ENCODE measurements at places on chromosomes 16 and 17.

GRCh38 chr17:71337938-71338337, 782.9 kb upstream of the SOX9 start:
- DNase-seq = no peak

GRCh38 chr17:61467416-61468262, 15.4 kb downstream of the TBX4 start:
- DNase-seq = no peak

DNA sequence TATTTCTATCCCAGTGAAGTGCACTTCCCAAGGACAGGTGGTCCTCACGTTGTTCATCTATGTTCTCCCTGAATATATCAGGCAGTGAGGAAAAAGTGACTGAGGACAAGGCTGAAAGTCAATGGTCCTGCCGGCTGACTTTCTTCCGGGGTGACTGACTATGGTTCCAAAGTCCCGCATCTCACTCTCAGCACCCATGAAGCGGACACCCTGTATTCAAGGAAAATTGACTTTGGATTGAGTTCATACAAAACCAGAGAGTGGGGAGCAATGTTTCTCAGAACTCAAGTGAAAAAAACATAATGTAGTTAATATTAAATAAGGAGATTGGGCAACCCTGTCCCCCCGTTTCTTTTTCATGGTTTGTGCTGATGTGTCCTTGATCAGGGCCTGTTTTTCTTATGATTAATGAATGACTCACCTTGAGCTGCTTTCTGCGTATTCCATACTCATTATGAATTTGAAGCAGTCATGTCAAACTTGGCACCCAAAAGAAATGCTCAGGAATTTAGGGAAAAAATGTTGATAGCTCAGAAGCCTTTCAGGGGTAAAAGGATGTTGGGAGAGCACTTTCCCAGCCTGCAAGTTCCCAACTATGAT, 184.0 kb downstream of the CYLD start:
- DNase-seq = no peak

DNA sequence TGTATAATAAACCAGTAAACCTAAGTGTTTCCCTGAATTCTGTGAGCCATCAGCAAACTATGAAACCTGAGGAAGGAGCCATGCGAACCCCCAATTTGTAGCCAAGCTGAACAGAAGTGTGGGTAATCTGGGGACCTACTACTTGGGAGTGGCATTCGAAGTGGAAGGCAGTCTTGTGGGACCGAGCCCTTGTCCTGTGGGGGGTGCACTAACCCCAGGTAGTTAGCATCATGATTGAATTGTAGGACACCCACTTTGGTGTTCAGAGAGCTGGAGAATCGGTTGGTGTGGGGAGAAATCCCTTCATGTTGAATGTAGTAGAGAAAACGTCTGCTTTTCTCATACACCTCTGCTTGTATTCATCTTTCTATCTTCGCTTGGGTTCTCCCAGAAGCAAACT, 79.7 kb upstream of the CPHXL start:
- no peak for DNase-seq

- DNase-seq = no peak
These were observed 79.4 kb downstream of the PRKCA start for GRCh38 chr17:66381701-66382362.

GRCh38 chr16:56337131-56337857, 88.1 kb downstream of the AMFR start:
- DNase-seq = no peak

- no peak for DNase-seq
These were observed 85.0 kb downstream of the NOG start for GRCh38 chr17:56678249-56679114.

GRCh38 chr16:70378869-70379493, 32.3 kb downstream of the DDX19A start:
- no peak for DNase-seq

GRCh38 chr17:63267846-63268245, 178.3 kb downstream of the CYB561 start:
- DNase-seq = no peak

DNA sequence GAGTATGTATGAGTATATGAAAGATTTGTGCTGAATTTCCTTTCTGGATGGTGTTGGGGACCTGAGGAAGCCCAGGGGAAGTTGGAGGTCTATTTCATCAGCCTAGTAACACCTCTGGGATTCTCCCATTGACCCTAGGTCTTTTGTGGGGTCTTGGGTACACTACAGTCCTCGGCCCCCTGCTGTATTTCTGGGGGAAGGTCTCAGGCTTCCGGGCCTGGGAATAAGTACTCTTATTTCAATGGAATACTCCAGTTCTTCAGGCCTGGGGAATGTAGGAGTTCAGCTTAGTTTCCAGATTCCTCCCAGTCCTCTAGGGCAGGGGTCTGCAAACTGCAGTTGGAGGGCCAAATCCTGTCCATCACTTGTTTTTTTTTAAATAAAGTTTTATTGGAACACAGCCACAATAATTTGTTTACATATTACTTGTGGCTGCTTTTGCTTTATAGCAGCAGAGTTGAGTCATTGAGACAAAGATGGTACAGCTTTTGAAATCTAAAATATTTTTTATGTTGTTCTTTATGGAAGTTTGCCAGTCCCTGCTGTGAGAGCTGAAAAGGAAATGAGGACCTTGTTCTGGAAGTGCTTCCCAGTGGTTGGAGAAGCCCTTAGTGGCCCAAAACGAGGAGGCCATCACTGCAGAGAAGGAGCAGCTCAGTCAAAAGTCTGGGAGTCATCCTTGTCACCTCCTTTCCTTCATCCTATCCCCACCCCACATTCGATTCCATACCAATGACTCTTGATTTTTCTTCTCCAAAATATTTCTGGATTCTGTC, 142.5 kb upstream of the HS3ST2 start:
- DNase-seq = no peak

GRCh38 chr16:4317532-4318450, 1.9 kb downstream of the GLIS2 start:
- DNase-seq = no peak

DNA sequence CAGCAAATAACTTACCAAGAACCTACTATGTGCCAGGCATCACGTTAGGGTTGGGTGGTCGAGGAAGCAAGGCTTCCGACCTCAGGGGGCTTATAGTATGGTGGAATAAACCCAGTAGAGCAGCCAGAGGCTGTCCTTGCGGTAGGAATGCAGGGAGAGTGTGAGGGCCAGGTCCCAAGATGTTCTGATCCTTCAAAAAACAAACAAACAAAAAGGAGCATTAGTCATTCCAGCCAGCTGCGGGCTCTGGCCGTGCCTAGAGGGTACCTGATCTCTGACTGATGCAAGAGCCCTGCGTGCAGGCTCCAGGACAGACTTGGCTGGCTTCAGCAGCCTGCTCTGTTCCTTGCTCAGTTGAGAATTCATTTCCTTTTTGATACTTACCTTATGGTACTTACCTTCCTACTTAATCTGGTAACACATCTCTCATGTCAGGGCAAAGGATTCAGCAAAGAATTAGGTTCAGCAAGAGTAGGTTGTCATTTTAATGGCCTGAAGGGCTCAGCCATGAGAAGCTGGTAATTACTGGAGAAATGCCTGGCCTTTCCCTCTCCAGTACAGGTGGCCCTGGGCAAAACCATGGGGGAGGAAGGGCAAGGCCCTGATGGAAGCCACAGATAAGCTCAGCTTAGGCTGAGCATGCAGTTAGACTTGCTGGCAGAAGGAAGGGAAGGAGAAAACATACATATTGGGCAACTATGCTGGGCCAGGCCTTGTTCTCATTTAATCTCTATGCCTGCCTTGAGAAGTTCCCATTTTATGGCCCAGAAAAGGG, 18.4 kb downstream of the CYB5D2 start:
- no peak for DNase-seq

DNA sequence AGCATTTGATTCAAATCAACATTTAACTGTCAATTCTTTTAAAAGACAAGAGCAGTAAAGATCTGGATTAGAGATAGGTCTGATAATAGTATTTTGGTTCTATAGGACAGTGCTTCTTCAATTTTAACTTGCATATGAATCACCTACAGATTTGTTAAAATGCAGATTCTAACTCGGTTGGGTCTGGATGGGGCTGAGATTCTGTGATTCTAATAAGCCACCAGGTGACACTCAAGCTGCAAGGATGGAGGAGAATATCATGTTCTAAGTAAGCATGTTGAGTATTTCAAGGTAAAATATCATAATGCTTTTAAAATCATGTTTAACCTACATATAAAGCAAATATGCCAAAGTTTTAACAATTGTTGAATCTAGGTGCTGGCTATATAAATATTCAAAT, 15.8 kb downstream of the TSPOAP1 start:
- no peak for DNase-seq

GRCh38 chr17:78876094-78876597, 26.9 kb downstream of the CEP295NL start:
- no peak for DNase-seq

- DNase-seq = no peak
These were observed 9.1 kb upstream of the ANKFN1 start for GRCh38 chr17:56144223-56144622.

GRCh38 chr17:50184611-50185398, 16.6 kb downstream of the COL1A1 start:
- DNase-seq = no peak

GRCh38 chr16:47461598-47462266, 601 bp downstream of the PHKB start:
- no peak for DNase-seq

DNA sequence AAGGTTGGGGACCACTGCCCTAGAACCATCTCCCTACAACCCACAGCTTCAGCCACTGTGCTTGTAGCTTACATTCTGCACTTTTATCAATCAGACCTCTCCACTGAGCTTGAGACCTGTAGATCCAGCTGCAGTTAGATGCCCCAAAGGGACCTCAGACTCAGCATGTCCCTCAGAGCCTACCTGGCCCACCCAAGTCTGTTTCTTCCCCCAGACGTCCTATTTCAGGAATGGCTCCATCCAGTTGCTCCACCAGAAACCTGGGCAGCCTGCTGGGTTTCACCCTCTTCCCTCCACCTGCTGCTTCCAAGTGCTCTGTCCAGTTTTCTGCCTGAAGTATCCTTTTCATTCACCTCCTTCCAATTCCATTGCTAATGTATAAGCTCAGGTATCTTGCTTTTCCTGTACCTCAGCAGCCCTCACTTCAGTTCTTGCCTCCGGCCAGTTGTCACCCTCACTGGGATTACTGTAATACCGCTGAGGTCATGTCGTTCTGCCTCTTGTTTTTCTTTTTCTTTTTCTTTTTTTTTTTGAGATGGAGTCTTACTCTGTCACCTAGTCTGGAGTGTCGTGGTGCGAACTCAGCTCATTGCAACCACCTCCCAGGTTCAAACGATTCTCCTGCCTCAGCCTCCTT, 55.0 kb downstream of the GNA13 start:
- DNase-seq = no peak

DNA sequence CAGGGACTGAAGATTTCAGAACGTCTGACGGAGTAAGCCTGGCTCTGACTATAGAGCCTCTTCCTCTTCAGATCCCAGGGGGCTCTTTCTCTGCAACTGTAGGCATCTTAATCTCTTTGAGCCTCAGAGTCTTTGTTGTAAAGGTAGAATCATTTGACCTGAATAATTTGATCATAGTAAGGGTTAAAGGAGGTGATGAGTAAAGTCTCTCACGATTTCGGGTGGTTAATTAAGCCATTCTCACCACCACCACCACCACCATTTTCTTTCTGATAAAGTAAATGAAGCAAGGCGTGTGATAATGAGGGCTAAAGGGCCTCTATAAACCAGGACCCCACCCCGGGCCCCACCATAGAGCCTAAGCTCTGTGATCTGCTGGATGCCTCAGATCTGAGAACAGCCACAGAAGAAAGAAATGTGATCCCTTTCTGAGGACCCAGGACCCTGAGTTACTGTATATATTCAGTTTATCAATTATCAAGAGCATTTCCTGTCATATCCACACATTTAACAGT, 33.0 kb upstream of the ADAMTS18 start:
- no peak for DNase-seq

DNA sequence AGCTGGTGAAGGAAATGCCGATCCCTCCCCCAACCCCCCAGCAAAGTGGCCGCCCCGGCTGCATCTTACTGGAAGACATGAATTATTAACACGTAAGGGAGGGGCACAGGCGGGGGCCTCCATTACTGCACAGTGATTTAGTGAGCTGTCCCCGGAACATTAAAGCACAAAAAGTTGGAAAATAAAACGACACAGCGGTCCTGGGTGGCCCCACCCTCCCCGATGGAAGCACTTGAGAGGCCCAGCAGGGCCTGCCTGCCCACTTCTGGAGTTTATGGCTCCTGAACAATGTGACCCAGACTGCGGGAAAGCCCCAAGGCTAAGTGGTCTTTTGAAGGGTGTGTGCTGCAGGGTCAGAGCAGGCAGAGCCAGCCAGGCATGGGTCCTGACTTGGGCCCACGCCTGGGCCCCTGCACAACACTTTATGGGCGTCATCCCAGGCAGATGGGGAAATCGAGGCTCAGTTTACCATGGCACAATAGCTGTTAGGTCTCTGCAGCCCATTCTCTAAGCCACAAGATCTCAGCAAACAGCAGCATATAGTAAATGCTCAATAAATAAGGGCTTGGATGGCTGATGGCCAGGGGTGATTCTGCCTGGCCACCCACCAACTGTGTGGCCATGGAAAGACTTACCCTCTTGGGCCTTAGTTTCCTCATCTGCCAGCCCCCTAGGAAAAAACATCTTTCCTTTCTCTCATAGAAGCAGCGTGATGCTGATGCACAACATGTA, 22.8 kb downstream of the CCDC102A start:
- DNase-seq = no peak

DNA sequence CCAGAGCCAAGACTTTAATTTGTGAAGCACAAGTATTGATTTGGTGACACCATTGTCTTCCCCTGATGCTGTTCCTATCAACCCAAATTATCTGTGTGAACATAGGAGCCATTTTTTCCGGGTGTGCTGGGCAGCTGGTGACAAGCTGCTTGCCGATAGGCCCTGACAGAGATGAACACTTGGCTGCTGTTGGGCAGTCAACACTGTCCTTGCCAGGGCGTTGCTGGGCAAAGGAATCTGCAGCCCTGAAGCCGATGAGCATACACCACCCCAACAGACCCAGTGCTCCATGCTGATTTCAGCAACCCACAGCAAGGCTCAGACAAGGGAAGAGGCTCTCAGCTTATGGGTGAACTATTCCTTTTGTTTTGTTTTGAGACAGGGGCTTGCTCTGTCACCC, 105.4 kb downstream of the YPEL2 start:
- no peak for DNase-seq

- no peak for DNase-seq
These were observed at the start of gene CD300LB for GRCh38 chr17:74531231-74531761. Gene CD300LB (minus strand): TSS chr17:74531475. CDS start chr17:74531350, 125 bp downstream.

GRCh38 chr17:58318627-58319172, 9.9 kb downstream of the TSPOAP1 start:
- DNase-seq = no peak
